Suppressor macrophage treated with lipopolysaccharide for 4 hours (primary cell): ENCODE measurements at places on chromosomes 5 and 9.

DNA sequence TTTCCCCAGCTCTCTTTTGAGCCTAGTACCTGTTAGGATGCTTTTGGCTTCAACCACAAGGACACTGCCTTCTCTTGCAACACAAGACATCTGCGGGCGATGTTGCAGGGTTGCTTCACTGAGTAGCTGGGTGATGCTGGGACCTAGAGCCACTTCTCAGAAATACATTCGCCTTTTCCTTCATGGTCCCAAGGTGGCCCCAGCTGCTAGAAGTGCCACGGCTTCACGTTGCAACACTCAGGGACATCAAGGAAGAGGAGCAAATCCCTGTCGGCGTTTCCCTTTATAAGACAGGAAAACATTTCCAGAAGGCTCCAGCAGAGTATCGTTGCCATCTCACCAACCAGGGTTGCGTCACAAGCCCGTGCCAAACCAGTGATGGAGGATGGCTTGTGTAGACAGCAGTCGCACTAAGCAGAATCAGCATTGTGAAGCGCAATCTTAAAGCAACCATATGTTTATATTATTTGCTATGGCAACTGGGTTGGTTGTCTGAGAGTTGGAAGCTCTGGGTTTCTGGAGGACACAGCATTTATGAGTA lies 62.7 kb downstream of the ANKRD33B start:
- DNase-seq, result no peak

GRCh38 chr5:31449962-31450361 lies 81.9 kb downstream of the DROSHA start:
- DNase-seq, result no peak

DNA sequence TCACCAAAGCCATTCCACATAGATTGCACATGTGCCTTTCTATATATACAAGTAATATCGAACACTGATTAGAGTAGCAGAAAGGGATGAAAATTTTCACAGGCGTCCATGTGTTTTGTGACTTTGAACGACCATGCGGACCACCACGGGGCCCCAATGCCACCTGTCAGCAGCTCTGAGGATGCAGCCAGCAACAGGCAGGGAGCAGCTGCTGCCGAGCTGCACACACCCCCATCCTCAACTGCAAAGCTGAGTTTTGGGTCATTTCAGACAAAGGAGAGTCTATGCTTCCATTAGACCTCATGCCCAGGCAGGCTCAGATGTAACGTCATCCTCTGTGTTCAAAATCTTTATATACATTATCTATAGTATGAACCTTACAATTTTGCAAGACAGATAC lies 503.8 kb downstream of the IRX1 start:
- no peak for DNase-seq

DNA sequence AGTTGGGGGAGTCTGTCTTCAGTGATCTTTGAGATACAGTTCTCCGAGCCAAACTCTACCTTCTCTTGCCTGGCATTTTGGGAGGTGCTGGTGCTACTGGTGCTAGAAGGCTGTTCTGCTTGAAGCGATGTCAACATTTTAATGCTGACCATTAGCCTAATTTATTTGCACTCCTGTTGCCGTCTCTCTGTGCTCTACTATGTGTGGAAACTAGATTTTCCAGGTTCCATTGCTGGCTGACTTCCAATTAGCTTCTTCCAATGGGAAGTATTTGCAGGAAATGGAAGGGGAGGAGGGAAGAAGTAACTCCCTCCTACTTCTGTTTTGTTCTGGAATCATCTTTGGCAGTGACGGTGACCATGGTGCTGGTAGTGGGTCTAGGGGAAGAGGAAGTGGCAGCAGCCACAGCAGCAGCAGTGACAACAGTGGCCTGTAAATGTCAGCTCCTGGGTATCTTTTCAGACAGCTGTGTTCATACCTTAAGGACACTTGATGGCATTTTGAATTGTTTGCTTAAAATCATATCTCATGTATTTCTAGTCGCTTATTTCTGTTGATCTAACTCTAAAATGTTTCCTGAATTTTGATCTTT lies 7.9 kb downstream of the TXNDC8 start:
- DNase-seq, result peak; percentile 67

DNA sequence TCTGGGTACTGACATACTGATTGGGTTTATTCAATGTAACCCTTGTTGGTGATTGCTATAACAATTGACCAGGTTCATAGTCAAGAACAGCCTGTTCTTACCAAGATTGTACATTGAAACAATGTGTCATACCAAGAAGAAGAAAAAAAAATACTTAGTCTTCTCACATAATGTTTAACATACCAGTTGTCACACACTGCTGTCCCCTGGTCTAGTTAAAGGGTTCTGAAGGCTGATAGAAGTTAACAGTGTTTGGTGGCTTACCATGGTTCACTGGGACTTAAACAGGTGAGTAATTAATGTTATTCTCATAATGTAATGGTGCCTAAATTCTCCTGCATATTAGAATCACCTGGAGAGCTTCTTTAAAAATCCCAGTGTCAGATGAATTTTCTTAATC lies 18.5 kb upstream of the CDC42SE2 start:
- DNase-seq, result no peak

DNA sequence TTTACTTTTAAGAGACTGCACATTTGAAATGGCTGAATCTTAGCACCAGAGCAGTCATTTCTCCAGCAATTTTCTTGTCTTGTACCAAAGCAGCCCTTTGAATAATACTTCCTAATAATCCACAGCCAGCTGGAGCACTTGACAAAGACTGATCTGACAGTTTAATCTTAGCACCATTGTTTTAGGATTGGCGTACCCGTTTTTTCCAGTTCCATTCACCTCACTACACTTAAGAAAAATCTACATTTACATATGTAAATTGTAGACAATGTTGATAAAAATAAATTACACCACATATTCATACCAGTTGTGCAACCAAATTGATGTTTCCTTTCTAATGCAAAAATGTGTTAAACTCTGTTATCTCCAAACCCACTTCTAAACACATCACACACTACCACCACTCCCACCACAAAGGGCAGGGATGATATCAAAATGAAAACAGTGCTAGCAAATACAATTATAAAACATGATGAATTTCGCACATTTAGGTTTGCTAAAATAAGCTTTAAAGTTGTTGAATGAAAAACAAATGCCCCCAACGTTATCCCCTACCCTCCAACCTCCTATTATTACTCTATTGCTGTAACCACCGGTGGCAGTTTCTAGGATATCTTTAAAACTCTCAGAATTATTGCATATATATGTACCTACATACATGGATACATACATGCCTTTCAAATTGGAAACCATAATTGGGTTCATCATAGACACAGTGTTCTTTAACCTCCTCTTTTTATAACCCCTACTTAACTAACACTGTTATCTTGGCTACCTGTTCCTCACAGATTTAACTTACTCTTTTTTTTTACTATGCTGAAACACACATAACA lies 21.5 kb downstream of the SERINC5 start:
- DNase-seq, result no peak
